ENCODE measurements at places on chromosomes 13 and 19.

DNA sequence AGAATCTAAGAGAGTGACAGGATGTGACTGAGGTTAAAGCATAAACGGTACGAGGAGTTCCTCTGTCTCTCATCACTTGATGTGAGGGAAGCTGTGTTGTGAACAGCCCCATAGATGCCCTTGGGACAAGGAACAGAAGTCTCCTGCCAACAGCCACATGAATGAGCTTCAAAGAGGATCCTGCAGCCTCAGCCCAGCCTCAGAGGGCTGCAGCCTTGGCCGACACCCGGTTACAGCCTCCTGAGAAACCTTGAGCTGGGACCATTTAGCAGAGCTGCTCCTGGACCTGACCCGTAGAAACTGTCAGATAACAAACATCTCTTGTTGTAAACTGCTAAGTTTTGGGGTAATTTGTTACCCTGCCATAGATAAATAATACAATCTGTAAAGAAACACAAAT lies 54.2 kb downstream of the CCNE1 start:
- DNase-seq = no peak

DNA sequence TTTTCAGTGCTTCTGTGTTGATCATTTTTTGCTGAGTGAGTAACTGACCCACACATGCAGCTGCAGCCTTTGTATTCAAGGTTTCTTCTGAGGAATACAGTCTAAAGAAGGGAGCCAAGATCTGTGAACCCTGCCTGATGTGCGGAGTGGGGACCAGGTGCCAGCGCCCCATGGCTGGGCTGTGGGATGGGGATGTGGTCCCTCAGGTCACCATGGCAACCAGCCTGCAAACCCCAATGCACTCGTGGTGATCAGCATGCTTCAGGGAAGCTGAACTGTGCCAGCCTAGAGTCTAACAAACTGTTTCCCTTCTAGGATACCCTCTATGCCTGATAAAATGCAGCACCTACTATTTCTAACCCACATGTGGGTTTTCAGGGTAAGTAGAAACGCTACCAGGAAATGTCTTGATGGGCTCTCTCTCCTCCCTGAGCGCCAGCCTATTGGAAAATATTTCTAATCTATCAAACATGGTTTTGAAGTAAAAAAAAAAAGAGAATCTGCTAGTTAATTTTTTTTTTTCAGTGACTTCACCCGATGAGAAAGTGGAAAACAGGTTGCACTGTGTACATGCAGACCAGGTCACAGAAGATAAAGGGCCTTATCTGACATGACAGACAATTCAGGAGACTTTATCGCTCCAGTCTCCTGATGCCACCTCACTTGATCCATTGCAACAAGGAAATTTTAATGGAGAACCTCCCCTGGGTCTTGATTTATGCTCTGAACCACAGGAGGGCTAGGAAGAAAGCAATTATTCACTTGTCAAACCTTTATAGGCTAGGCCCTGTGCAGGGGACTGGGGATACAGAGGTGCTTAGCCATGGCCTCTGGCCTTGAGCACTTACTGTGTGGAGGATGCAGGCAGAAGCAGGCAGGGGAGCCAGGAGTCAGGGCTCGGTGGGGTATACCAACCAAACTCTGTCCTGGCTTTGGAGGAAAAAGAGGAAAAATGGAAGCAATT lies 51.1 kb downstream of the RASL11A start:
- no peak for DNase-seq

GRCh38 chr19:18948075-18948975 lies 7.3 kb upstream of the HOMER3 start:
- no peak for DNase-seq

- no peak for DNase-seq
These were observed 289.8 kb upstream of the SOX21 start for GRCh38 chr13:95002126-95002525.

DNA sequence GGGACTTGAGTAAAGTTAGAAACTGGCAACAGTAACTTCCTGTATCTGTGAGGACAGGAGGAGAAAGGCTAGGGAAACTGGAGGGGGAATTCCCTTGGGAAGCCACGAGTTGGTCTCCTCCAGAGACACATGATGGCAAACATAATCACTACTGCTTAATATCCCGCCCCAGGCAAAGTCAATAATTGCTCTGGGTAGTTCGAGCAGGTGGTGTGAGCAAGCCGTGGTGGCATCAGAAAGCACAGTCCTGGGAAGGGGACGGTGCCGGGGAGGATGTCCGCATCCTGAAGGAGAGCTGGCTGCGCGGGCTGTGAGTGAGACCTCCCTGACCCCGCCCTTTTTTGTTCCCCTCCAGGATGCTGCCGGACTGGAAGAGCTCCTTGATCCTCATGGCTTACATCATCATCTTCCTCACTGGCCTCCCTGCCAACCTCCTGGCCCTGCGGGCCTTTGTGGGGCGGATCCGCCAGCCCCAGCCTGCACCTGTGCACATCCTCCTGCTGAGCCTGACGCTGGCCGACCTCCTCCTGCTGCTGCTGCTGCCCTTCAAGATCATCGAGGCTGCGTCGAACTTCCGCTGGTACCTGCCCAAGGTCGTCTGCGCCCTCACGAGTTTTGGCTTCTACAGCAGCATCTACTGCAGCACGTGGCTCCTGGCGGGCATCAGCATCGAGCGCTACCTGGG lies 1.4 kb downstream of the FFAR2 start:
- DNase-seq = no peak

DNA sequence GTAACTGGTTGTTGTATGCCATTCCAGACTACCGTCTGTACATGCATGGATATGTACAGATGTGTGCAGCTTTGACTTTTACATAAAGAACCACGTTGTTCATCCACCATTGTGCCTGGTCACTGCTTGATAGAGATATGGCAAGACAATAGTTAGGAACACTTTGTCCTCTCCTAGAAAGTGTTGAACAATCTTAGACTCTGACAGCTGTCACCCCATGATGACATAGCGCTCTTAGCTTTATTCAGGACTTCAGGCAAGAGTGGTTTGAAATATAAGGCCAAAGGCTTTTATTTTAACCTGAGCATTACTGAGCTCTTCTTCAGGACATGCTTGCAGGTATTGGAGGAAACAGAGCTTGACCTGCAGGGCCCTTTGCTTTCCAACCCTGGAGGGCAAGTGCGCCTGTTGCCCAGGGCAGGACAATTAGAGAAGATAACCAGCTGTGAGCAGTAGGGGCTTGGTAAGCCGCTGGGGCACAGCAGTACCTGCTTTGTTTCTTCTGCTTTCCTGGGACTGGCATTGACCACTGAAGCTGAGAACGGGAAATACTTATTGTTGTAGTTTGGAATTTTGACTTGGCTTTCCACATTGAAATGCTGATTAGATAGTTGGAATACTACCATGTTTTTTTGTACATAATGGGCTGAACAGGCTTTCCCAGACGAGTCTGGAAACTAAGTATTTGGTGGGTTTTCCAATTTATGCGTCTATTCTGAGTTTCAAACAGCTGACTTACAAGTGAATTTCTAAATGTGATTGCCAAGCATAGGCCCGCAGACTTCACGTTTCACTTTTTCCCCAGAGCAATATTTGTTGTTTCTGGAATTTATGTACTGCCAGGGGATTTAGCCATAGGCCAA lies 51.1 kb downstream of the GARRE1 start:
- DNase-seq = no peak

DNA sequence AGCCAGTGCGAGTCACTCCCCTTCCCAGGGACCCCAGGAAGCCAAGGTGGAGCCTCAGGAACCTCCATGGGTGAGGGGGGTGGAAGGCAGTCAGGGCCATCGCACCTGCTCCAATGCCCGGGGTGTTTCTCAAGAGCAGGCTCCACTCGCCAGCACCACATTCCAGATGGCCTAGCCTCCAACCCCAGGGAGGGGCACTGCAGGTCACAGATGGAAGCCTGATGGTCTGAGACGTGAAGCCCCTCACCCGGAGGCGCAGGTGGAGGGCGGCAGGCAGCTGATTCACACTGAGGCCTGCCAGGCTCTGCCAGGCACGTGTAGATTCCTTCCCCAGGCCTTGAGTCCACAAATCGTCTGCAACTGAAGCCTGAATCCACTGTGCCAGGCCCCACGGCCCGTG lies 23.0 kb upstream of the ISYNA1 start:
- DNase-seq = no peak

DNA sequence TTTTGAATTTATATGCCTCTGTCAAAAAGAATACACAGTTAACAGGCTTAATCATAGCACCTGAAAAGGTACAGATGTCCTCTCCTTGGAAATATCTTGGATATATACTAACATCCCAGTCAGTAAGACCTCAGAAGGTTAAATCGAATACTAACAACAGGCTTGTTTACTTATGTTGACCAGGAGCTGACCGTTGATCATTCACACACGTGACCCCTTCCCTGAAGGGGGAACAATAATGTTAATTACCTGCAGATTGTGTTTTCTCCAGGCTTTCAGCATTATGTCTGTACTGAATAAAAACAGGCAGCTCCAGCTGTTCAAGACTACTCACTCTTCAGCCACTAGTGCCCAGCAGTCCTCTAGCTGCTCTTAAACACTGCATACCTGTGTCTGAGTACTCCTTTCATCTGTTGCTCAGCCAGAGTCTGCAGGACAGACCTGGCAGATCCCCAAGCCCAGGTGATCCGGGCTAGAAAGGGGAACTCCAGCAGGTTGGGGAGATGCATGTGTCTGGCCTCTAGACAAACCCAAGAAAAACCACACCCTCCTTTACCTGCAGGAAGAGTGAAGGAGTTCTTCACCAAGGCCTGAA lies 163.9 kb downstream of the RNF17 start:
- no peak for DNase-seq
